ENCODE measurements at places on chromosomes 7 and 10.
A peak's percentile ranks its signal among the peaks of the same experiment; 100 is the strongest.

GRCh38 chr7:102189756-102190155 lies 96.9 kb upstream of the SH2B2 start:
- no peak for DNase-seq

DNA sequence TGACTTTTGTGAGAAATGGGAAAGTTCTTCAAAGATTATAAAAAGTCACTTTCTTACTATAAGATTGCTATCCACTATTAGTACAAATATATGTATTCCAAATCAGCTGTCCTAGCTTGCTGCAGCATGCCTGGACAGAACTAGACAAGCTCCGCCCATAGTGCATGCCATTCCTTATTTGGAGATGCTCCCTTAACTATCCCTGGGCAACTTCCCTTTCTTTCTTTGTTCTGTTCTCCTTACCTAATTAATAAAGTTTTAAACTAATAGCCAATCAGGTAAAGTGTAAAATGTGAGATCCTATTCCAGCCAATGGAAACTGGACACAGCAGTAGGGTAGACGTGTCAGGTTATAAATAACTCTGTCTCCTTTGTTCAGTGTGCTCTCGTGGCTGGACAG lies 281.9 kb downstream of the CAMK1D start:
- DNase-seq, result no peak

GRCh38 chr10:24642921-24643678 lies 80.6 kb downstream of the ARHGAP21 start:
- peak; percentile 38 for DNase-seq

GRCh38 chr7:3280445-3280844 lies 20.6 kb upstream of the SDK1 start:
- DNase-seq, result no peak

- no peak for DNase-seq
Observed at GRCh38 chr10:59864141-59864962, 42.0 kb downstream of the CCDC6 start.

DNA sequence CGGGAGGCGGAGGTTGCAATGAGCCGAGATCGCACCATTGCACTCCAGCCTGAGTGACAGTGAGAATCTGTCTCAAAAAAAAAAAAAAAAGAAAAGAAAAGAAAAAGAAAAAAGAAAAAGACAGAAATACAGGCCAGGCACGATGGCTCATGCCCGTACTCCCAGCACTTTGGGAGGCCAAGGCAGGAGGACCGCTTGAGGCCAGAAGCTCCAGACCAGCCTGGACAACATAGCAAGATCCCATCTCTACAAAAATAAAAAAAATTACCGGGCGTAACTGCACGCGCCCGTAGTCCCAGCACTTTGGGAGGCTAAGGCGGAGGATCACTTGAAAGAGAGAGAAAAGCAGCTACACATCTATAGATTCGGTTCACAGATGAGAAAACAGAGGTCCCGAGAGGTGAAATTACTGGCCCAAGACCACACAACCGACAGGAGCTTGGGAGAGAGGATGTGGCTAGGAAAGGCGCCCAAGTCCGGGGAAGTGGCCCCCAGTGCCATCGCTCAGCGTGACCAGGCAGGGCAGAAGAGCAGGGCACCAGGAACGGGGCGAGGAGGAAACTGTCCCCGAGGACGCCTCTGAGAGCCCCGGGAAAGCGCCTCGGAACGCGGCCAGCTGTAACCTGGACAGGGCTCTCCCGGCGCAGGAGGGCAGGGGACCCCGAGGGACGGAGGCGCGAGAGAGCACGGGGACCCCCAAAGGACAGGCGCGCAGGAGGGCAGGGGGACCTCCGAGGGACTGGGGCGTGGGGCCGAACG lies 612 bp downstream of the SNX8 start:
- DNase-seq, result no peak

- DNase-seq, result no peak
Observed at GRCh38 chr10:131805696-131806095, 95.1 kb upstream of the PPP2R2D start.

DNA sequence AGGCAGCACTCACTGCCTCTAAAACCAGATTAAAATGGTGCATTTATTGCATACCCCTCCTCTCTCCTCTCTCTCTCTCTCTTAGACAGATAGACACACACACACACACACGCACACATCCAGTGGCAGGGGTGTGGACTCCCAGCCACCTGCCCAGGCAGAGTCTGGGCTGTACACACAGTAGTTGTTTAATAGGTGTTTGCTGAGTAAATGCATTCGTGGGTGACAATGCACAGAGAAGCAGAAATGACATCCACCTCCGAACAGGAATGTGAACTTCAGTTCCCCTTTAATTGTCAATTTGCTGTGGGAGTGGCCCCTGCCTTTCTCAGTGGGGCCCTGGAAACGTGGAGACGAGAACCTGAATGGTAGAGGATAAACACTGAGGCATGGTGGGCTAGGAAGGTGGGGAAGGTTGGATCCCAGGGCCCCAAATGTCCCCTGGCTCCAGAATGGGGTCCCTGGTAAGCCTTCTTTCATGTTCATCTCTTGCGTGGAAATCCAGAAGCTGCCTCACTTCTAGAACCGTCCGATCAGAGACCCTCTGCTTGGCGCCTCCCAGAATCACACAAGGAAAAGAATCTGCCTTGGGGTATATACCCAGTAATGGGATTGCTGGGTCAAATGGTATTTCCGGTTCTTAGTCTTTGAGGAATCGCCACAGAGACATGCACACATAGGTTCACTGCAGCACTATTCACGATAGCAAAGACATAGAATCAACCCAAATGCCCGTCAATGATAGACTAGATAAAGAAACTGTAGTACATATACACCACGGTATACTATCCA lies 58.5 kb upstream of the ECHDC3 start:
- DNase-seq, result no peak

- no peak for DNase-seq
Observed at GRCh38 chr10:103885617-103886016, 30.2 kb upstream of the SH3PXD2A start.

GRCh38 chr10:119659951-119660350 lies 8.8 kb downstream of the BAG3 start:
- DNase-seq, result no peak

DNA sequence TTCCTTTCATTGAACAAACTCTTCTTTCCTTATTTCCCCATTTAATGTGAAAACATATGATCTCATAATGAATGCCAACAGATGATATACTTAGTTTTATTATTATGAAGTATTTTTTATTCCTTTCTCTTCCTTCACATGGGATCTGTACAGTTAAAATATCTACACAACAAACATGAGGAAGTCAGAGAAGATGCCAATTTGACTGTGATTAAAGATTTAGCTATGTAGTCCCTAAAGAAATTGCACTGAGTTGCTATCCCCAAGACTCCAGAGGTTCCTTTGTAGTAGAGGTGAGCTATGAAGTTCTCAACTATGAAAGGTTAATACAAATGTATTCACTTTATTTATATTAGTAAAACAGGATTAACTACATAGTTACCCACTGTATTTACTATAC lies 60.6 kb upstream of the LRRN3 start:
- DNase-seq, result no peak

- no peak for DNase-seq
Observed at GRCh38 chr7:80794631-80795573, 123.9 kb downstream of the SEMA3C start.

- no peak for DNase-seq
Observed at GRCh38 chr7:52799817-52800216, 235.6 kb upstream of the POM121L12 start.

DNA sequence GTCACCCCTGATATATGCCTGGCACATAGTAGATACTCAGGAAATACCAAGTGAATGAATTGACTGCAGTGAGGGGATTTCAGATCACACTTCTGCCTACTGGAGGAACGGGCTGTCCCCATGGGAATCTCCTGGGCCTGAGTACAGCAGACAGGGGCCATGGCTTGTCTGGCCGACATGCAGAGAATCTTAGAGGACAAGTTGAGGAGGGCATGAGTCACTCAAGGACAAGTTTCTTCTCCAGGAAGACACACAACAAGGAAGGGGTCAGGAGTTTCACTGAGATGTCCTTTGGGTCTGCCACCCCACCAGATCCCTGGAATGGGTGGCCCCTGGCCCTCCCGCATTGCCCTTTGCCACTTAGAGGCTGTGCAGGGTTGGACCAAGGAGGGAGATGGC lies 20.7 kb downstream of the PLPP4 start:
- no peak for DNase-seq

- DNase-seq, result no peak
Observed at GRCh38 chr10:20396701-20397100, 500.4 kb downstream of the NEBL start.

- DNase-seq, result peak; percentile 4
Observed at GRCh38 chr10:4331150-4331549, 494.9 kb upstream of the AKR1E2 start.

DNA sequence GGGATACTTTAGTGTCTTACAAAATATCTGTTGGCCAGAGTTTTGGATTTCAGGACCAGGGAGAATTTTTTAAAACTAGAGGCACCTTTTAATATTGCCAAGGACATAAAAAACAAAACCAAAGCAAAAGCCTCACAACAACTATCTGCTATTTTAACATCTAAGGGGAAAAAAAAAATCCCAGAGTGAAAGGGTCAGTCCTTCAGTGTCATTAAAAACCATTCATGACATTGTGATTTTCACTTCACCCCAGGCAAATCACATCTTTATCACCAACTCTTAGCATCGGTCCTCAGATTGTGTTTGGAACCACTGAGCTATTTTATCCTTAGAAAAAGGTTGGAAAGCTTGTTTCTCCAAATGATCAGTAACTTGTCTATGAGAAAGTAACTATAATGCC lies 10.7 kb downstream of the CEP41 start:
- no peak for DNase-seq

- no peak for DNase-seq
Observed at GRCh38 chr10:127524908-127525665, 24.0 kb upstream of the NPS start.

- DNase-seq, result no peak
Observed at GRCh38 chr10:92082583-92083280, 159.2 kb downstream of the BTAF1 start.

GRCh38 chr10:69741671-69742355 lies 59.9 kb upstream of the COL13A1 start:
- no peak for DNase-seq

- no peak for DNase-seq
Observed at GRCh38 chr7:37703361-37703760, 19.8 kb downstream of the GPR141 start.

- DNase-seq, result no peak
Observed at GRCh38 chr7:27998382-27998781, 182.2 kb downstream of the JAZF1 start.

DNA sequence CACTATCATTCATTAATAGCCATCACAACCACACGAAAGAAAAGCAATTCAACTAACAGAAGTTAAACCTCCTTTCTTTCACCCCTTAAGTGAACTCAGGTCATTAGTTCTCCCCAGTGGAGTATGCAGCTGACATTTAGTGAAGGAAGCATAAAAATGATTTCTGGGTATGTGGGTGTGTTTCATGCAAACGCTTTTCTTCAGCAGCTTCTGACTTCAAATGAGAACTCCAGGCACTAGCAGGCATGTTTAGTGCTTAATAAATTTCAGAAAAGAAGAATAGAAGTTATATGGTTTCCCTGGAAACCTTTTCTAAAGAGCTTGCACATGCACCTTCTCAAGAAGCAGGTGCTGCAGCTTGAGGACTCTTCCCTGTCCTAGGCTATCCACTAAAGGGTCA lies 62.5 kb downstream of the PIK3CG start:
- no peak for DNase-seq

DNA sequence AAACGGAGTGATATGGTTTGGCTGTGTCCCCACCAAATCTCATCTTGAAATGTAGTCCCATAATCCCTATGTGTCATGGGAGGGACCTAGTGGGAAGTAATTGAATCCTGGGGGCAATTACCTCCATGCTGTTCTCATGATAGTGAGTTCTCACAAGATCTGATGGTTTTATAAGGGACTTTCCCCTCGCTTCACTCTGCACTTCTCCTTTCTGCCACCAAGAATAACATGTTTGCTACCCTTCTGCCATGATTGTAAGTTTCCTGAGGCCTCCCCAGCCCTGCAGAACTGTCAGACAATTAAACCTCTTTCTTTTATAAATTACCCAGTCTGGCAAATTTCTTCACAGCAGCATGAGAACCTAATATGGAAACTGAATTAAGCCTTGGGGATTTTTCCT lies 19.1 kb downstream of the FAM3C start:
- no peak for DNase-seq

DNA sequence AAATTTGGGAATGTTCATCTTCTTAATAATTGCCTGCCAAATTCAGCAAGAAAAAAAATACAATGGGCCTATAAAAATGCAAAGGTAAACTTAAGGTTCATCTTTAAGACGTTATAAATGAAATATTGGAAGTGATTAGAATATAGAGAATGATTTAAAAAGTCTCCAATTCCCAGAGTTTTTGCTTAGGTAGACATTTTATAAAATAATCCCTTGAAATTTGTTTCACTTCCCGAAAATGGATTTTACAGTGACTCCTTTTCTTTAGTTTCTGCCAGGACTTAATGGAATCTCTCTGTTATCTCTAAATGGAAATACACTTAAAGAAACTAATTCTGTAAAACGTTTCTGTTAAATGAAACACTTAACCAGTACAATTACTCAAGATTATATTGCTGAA lies 544.2 kb upstream of the TEX47 start:
- DNase-seq, result no peak

DNA sequence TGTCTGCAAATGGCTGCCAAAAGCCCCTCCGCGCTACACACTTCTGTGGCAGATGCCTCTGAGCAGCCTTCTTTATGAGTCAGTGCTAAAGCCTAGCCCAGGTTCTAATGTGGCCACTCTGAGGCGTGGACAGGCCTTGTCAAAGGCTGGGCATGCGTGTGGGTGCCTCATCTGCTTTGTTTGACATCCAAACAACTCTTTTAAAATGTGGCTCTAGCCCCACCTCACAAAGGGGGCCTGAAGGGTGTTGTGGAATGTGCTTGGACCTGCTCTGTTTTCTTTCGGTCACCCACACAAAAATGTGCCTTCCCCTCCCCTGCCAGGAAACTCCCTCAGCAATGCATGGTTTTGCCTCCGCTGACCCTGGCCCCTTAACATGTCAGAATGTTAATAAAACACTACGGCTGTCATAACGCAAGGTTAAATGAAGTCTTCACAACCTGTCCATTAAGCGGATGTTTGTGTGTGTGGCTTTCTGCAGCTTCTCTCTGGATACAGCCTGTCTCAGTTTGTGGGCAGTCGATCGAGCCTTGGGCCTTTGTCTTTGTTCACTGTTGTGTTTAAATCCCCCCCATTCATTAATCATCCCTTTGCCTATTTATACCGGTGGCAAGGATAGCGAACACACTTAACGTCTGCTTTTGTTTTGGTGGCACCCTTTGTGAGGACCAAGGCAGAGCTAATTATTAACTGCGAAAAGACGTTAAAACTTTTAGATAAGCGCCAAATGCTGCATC lies 718.9 kb downstream of the LRMDA start:
- DNase-seq, result no peak

GRCh38 chr7:35255443-35256255 lies 1.7 kb upstream of the TBX20 start:
- DNase-seq, result no peak

GRCh38 chr10:106424054-106424453 lies 740.5 kb downstream of the SORCS1 start:
- no peak for DNase-seq

GRCh38 chr10:56360583-56360966 lies 484 bp downstream of the ZWINT start:
- no peak for DNase-seq

All from NCI-H2081 (cell line).